ENCODE measurements at places on chromosomes 7 and 10.

DNA sequence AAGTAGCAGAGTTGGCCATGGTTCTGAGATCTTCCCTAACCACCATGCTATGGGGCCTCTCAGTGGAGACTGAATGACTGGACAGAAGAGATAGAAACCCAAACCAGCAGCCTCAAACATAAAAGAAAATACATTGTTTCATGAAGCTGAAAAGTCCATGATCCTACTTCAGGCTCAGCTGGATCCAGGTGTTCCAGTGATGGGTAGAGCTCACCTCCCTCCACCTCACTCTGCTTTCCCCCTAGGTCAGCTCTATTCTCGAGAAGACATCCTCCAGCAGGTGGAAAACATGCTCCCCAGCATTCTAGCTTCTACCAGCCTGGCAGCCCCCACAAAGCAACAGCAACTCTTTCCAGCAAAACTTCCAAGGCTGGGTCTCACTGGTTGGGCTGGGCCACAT, 132.1 kb downstream of the OAT start:
- DNase-seq: no peak

DNA sequence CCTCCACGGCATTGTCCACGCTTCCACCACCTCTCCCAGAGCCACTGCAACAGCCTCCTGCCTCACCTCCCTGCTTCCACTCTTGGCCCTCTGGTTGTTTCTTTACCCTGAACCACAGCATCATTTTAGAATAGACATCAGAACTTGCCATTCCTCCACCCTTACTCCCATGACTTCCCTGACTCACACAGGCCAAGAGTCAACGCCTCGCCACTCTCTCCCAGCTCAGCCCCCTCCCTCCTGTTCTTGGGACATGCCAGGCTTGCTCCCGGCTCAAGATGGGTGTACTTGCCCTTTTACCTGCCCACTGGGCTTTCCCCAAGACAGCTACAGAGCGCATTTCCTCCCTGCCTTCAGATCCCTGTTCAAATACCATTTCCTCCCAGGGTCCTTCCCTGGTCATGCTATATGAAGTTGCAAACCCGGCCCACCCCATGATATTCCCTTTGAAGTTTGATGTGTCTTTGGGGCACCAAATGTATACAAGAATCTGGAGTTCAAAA, 429.1 kb downstream of the RPS24 start:
- DNase-seq: no peak

DNA sequence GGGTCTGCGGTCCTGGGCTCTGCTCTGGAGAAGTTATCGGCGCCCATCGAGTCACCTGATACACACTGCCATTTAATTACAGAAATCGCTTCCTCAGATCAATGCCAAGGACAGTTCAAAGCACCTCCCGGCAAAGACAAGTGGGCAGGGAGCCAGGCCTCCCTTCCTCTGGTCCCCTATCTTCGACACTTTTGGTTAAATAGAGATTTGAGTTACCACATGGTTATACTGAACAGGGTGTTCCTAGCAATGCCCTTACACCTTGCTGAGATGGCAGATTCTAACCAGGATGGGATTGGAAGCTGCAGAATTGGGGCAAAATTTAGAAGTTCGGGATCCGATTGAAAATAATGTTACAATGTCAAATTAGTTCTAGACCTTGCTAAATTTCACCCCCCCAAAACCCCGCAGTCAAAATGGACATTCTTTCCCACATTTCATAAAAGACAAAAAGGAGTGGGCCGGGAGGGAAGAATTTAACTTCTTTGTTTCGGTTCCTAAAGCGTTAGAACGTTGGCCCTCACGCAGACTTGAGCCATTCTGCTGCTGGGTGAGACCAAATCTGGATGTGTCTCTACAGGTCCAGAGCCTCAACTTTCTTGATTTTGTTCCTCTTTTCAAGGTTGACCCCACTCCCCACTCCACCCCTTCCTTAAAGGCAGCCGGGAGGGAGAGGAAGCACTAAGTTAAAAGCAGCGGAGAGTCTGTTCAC, 2.2 kb upstream of the DLX5 start:
- DNase-seq: no peak

DNA sequence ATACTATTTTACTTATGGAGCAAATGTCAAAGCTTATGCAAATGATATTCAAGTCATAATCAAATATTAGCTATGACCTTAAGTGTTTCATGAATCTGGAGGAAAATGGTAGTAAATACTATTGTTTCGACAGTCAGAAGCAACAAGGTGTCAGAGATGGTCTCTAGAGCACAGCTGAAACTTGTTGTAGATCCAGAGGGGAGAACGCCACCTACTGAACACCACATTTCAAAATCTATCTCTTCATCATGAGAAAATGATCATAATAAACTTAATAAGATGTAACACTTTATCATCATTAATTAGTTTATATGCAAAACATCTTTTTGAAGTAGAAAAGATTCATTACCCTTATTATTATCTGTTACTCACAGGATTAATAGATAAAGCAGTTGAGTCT, 418.7 kb downstream of the GATA3 start:
- no peak for DNase-seq

- no peak for DNase-seq
Measured at GRCh38 chr7:51263631-51264484, 52.8 kb downstream of the COBL start.

GRCh38 chr7:154853727-154854095, 149.2 kb downstream of the PAXIP1 start:
- no peak for DNase-seq

- DNase-seq: no peak
Measured at GRCh38 chr10:35961501-35961900, 319.4 kb upstream of the FZD8 start.

DNA sequence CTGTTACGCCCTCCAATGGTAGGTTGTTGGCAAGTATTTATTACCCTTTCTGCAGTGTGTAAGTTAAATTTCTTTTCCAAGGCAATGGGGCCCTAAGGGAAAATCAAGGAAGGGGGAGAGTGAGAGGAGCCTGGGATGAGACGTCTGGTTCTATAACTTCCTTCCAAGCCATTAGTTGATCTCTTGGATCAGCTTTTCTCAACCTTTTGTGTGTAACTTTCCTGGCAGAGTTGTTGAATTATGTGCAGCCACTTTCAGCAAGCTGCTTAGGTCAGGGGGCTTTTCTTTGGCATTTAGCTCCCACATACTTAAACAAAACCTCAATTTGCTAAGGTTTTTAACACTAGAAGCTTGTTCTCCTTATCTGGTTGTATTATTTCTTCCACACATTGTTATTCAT, 127.1 kb downstream of the NXPH1 start:
- no peak for DNase-seq

- DNase-seq: no peak
Measured at GRCh38 chr7:22594020-22594419, 94.0 kb upstream of the STEAP1B start.

DNA sequence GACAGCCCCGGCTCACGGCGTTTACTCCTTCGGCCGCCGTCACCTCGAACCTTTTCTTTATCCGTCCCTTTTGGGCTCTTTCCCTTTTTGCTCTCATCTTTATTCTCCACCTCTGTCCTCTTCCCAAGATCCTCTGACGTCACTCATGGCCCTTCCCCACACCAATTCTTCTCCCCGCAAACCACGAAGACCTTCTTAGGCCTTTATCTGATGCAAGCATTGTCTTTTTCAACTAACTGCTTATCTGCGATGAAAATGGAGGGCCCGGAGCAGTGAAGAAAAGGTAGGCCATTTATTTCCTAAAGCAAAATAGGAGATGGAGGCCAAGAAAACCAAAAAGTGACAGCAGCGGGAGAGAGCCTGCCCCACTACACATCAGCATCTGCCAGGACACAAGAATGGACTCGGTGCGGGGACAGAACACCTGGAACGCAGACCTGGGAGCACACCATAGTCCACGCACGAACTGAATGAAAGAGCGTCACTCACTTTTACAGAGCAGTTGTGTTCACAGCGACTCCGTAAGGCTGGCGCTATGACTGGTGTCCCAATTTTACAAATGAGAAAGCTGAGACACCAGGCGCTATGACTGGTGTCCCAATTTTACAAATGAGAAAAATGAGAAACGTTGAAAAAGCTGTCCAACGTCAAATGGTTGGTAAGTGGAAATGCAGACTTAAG, 45.3 kb downstream of the ZNF777 start:
- DNase-seq: no peak

DNA sequence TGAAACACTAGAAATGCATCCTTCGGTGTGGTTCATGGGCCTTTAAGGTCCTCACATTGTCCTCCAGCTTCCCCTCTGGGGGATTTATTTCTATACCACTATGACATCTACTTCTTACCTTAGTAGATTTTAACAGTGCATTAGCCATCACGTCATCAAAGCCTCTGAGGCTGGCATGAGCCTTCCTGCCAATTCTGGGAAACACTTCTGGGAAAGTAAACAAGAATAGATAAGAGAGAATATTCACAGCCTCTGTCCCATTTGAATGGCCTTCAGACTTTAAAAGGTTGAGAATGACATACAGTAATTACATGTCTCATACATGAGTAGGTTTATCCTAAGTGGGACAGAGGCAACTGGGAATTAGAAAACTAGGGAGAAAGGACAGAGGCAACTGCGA, 89.7 kb downstream of the AMPH start:
- DNase-seq: no peak

GRCh38 chr10:14891151-14891550, 12.5 kb downstream of the SUV39H2 start:
- no peak for DNase-seq

DNA sequence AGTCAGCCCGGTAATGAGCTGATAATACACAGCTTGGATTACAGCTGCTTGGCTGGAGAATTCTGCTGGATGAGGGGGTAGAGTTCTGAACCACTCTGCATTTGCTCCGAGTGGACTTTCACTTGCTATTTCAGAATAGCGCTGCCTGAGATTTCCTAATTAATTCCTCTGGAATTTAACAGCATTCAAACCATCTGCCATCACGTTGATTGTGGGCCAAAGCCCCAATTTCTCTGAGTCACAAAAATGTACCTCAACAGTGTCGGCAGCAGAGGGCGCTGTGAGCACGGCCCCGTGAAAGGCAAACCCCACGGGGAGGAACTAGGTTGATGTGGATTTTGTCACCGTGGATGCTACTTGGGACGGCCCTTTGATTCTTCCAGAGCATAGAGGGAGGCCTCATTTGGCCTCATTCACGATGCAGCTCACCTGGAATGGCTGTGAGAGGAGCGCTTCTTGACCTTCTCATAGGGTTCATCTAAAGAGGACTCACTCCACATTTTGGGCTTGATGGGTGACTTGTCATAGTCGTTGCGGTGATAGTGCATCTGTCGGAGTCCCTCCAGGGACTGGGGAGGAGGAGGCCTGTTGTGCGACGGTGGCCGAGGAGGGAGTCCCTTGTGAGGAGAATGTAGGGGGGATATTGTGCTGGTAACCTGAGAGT, 73.3 kb downstream of the PRPF18 start:
- peak; percentile 66 for DNase-seq

Data from anterior cingulate cortex (tissue), 58 donors.